ENCODE measurements at places on chromosomes 4 and X.

DNA sequence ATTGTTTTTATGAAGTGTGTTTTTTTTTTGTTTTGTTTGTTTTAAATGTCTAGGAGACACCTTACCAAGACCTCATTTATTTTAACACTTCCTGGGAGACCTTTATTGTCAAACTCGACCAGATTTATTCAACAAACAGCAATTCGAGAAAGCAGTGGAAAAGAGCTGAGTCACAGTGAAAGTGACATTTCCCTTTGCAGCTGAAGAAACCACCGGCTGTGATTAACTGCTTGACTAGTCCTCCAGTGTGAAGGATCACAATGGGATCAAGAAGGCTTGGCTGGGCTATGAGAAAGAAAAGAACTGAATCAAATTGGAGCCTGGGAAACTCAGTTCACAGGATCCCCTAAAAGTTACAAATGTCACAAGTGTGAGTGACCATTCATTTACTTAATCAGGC lies 11.9 kb upstream of the ADH7 start:
- peak; percentile 26 for DNase-seq

DNA sequence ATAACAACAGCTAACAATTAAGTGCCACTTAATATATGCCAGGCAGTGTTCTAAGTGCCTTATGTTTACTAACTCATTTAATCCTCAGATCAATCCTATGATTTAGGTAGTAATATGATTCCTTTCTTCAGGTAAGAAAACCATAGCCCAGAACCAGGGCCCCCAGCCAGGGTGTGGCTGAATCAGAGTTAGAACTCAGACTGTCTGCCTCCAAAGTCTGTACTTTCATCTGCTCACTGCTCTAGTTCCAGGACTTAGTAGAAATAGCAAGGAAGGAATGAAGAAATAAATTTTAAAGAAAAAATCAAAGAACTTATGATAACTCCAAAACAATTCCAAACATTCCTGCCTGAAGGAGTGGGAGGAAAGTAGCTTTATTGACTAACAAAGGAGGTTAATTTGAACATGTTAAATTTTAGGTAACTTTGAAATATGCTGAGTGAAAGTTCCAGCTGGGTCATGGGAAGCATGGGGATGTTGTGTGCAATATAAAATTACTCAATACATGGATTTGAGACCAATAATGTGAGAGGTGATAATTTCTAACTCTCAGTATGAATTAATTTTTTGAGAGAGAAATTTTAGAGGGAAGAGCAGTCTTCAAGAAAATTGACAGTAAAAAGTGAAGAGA lies 8.8 kb upstream of the ADH1C start:
- no peak for DNase-seq

GRCh38 chr4:116243431-116243830 lies 841.9 kb downstream of the TRAM1L1 start:
- DNase-seq, result no peak

DNA sequence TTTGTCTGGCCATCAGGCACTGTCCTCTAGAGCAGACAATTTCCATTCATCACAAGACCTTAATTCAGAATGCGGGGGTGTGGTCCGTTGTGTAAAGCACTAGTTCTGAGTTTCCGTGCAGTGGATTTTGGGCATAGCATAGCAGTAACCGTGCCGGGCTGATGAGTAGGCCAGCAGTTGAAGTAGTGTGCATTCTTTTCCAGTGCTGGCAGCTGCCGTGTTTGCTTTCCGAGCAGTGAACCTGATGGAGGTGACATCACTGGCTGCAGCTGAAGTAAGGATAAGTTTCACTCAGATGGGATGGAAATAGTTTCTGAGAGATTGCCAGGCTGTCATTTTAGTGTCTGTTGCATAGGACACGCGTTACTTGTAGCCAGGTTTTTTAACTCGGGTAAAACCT lies 107.0 kb upstream of the STIM2 start:
- DNase-seq, result no peak

- peak; percentile 58 for DNase-seq
These were observed 172.0 kb downstream of the PTTG2 start for GRCh38 chr4:38132107-38132673.

DNA sequence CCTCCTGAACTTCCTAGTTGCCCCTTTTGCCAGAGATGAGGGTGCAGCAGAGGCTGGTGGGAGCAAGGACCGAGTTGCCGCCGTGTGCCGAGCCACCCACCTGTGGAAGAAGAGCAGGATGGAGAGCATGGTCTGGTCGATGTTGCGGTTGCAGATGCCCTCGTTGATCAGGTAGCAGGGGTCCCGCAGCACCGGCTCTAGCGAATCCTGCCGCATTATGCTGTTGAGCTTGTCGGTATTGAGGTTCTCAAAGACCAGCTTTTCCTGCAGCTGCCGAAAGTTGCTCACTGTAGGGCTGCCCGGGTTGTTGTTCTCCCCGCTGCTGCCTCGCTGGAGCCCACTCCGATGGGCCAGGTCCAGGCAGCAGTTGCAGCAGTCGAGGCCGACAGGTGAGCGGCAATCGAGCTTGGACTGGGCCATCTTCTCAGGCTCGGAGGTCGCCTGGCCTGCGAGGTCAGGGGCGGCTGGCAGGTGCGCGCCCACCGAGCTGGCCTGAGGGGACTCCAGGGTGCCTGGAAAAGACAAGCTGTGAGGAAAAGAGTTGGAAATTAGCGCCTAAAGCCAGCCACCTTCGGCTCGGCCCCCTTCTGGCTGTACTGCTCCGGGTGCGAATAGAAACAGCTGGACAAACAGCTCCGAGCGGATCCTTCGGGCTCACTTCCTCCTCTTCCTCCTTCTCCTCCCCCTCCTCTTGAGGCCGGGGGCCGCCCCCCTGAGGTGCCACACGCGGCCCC lies 420 bp downstream of the TSC22D3 start:
- no peak for DNase-seq

GRCh38 chr4:104447294-104447693 lies 47.4 kb downstream of the CXXC4 start:
- peak; percentile 40 for DNase-seq

- no peak for DNase-seq
These were observed 159.9 kb upstream of the DIPK2B start for GRCh38 chrX:45360571-45360970.

GRCh38 chr4:155478336-155478835 lies 101.6 kb upstream of the MAP9 start:
- no peak for DNase-seq

- no peak for DNase-seq
These were observed 510.0 kb downstream of the NLGN4X start for GRCh38 chrX:5718651-5719050.

DNA sequence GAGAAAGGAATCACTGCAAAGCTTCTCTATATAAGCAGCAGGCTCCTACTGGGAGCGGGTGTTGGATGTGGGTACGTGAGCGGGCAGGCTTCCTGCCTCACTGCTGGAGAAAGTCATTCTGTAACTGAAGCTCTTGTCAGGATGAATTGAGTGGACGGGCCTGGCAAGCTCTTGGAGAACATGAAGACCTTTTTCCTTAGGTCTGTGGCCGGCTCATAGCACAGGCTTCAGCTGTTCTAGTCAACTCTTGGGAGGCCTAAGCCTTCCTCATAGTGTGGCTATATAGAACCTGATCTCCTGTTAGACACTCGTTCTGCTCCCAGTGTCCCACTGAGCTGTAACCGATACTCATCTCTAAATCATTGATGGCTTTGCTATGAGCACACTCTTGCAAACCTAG lies 108.2 kb upstream of the GPC4 start:
- DNase-seq, result no peak

DNA sequence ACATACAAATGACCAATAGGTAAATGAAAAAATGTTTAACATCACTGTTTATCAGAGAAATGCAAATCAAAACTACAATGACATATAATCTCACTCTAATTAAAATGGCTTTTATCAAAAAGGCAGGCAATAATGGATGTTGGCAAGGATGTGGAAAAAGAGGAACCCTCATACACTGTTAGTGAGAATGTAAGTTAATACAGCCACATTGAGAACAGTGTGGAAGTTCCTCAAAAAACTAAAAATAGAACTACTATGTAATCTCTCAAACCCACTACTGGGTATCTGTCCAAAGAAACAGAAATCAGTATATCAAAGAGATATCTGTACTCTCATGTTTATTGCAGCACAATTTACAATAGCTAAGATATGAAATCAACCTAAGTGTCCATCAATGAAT lies 165.9 kb upstream of the HHIP start:
- no peak for DNase-seq

DNA sequence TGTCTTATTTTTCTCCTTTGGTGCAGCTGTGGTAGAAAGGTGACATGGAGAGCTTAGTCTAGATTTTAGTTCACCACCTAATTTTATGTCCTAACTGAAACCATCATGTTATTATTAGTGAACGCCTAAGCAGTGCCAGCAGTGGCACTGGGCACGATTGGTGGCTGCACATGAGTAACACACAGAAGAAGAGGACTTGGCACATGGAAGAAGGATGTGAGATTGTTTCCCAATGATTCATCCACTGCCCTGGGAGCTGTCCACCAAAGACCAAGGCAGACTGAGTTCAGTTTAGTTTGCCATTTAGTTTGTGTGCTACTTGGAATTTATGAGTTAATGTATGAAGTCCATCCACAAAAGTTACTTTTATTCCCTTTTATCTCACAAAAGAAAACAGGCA lies 68.1 kb upstream of the NAP1L5 start:
- DNase-seq, result no peak

- DNase-seq, result no peak
These were observed 653 bp downstream of the PLA2G12A start for GRCh38 chr4:109729117-109729717.

DNA sequence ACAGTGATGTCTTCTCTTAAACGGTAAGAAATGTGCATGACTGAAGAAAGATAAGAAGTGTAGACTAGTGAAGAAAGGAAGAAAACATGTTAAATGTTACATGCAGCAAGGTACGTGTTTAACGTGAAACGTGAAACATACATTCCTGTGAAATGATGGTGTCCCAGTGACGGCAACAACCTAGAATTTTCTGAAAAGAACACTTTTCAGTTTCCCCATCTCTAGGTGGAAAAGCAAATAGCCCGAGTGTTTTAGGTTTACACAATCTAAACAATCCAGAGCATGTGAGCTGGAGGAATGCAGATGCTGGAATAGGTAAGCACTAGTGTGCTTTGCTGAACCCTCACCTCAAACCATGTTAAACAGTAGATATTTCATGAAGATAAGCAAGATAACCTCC lies 60.7 kb downstream of the CLNK start:
- no peak for DNase-seq

DNA sequence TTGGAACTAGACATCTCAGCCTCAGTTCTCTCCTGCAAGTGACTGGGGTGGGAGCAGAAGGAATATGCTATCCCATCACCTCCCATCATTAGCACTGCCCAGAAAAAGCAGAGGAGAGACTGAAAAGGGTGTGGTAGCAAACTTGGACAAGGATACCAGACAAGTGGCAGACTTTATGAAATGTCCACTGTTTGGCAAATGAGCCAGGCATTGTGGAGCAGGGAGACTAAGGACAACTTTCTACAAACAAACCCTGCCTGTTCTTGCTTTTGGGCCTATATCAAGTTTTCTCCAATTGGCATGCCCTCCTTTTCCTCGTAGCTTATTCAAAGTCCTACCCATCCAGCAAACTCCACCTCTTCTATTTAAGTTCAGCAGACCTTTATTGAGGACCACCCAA lies 41.6 kb downstream of the ZCCHC12 start:
- DNase-seq, result peak; percentile 28

DNA sequence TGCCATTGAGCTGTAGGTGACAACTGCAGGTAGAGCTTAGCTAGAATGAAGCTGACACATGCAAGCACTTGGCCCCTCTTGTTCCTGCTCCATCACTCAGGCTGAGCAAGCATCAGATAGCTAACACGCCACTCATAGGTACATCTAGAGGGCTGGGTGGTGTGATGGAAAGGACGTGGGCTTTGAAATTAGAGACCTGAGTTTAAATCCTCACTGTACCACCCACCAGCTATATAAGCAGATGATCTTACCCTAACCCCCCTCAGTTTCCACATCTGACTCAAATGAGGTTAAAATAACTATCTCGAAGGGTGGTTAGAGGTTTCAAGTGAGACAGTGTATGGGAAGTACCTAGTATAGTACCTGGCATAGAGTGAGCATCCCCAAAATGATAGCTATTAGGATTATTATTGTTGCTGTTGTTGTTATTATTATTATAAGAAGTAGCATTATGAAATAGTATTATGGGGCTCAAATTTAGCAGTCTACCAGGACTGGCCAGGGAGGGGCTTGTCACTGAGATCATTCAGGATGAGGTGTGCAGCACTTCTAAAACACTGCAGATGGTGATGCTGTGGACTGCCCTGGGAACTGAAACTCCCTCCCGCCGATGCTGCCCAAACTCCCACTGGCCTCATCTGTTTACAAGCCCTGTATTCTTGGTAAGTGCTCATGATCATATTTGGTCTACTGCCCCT lies 59.0 kb downstream of the REELD1 start:
- no peak for DNase-seq

Measured in brain (organoid and tissue), 16 donors.